ENCODE measurements at places on chromosomes 7 and 10.

GRCh38 chr10:22170582-22170981, 47.2 kb downstream of the EBLN1 start:
- DNase-seq: no peak

GRCh38 chr7:132112106-132112505, 464.2 kb downstream of the PLXNA4 start:
- DNase-seq: no peak

GRCh38 chr10:52574697-52575096, 197.9 kb downstream of the MBL2 start:
- no peak for DNase-seq

DNA sequence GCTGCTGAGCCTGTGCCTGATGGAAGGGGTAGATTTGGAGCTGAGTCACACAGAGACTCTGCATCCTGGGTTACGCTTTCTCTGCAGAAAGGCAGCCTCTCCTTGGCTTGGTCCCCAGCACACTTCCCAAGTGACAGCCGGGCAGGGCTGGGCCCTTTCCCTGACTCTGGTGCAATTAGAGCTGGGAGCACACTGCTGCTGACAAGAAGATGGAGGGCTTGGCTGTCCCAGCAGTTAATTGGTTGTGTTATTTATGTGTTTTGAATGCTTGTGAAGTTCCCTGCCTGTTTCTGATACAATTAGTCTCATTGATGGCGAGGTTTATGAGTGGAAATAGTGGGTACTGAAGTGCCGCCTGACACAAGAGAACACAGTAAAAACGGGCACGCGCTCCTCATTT, 123.6 kb downstream of the TCERG1L start:
- DNase-seq: no peak

DNA sequence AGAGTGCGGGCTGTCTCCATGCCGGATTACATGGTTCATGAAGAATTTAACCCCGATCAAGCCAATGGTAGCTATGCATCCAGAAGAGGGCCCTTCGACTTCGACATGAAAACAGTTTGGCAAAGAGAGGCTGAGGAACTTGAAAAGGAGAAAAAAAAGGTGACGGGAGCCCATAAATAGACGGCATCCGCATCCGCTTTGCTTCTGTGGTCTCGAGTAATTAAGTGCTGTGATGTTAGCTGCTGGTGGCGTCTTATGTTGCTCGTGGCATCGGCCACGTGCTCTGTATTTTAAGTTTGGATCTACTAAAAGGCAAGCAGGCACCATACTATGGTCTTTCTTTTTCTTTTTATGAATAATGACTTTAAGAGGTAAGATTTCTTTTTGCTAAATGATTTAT, 11.1 kb downstream of the C7orf57 start:
- DNase-seq: no peak

GRCh38 chr10:128664729-128665128, 538.5 kb upstream of the MKI67 start:
- no peak for DNase-seq

GRCh38 chr7:139714163-139714901, 63.5 kb downstream of the HIPK2 start:
- no peak for DNase-seq

DNA sequence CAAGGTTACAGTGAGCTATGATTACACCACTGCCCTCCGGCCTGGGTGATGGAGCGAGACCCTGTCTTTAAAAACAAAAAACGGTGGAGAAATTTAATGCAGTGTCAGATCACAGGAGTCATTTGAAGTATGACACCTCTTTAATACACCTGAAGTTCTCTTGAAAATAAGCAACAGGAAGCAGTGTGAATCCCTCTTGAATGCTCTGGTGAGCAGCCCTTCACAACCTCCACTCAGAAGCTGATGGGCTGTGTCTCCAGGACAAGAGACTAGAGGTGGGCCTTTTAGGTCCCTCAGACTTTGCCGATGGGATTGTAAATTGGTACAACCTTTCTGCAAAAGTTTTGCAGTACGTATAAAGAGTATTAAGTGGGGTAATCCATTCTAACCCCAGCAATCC, 50.1 kb downstream of the CYP26A1 start:
- no peak for DNase-seq

- DNase-seq: no peak
Measured at GRCh38 chr10:85003083-85003482, 674.7 kb downstream of the CCSER2 start.

- DNase-seq: no peak
Measured at GRCh38 chr10:77526868-77527617, 110.6 kb downstream of the KCNMA1 start.

DNA sequence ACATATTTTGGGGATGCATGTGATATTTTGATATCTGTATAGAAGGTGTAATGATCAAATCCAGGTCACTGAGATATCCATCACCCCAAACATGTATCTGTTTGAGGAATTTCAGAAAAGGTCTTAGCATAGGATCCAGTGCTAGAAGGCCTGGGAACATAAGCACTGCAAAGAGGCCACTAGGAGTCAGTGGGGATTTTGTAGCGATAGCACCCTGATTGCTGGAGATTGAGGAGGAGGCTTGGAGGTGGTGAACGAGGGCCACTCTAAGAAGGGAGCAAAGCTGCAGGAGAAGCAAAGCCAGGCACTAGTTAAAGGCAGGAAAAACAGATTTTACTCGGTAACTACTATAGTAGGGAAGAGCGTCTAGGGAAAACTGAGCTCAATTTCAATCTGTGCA, 324.0 kb downstream of the LHFPL3 start:
- no peak for DNase-seq

DNA sequence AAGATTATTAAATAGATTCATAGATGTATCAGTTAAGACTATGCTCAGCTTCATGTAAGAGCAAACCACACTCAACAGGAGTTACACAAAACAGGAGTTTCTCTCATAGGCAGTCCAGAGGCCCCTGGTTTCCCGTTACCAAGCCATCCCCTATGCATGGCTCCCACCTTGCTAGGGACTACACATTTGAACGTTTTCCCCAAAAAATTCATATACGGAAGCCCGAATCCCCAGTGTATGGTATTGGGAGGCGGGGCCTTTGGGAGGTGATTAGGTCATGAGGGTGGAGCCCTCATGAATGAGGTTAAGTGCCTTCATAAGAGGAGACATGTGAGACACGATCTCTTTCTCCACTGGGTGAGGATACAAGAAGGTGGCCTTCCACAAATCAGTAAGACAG, 29.1 kb downstream of the RSU1 start:
- no peak for DNase-seq

DNA sequence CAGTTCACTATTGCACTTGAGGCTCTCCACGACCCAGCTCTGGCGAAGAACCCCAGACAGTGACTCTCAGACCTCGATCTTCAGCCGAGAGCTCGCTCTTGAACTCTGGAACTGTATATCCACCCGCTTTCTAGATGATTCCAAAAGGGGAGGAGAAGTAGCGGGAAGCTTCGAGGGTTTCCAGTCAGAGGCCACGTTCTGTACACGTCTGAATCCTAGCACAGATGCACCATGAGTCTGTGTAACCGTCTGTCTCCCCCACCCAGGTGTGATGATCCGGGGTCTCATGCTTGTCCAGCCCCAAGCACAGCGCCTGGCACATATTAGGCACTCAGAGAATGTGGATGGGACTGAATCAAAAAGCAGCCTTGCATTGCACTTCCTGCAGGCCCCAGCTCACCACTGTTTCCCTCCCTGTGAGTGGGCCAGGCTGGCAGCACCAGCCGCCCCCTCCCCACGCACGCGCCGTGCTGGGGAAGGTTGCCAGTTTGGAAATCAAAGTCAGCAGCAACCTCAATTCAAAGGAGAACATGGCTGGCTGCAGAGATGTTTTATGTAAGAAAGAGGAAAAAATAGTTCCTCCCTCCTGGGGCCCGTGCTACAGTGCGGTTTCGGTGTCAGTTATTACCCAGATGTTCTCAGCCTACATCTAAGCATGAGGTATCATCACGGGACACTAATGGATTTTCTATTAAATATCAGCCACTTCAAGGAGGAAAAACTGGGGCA, 5.7 kb downstream of the GRID2IP start:
- DNase-seq: no peak

DNA sequence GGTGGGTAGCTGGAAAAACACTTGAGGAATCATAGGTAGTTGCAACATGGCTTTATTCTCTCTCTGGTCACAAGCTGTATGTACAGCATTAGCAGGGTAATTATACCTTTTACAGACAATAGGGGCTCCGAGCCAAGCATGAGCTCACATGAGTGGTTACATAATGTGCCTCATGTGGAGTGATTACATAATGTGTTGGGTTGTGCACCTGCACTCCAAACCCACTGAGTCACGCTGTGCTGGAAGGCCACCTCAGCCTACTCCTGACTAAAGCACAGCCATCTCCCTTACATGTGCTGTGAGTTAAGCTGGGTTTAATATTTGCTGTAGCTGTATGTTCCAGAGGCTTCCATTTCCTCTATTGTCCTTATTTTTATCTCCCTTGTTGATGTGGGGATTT, 348.7 kb upstream of the SEMA3C start:
- no peak for DNase-seq

GRCh38 chr10:78332012-78332411, 298.3 kb downstream of the RPS24 start:
- DNase-seq: no peak

GRCh38 chr7:155864991-155865690, 52.9 kb upstream of the SHH start:
- DNase-seq: no peak

Measured in activated CD8-positive, alpha-beta memory T cell treated with anti-CD3 and anti-CD28 coated beads for 1 hour (primary cell).